ENCODE measurements at places on chromosomes 2 and 18.

DNA sequence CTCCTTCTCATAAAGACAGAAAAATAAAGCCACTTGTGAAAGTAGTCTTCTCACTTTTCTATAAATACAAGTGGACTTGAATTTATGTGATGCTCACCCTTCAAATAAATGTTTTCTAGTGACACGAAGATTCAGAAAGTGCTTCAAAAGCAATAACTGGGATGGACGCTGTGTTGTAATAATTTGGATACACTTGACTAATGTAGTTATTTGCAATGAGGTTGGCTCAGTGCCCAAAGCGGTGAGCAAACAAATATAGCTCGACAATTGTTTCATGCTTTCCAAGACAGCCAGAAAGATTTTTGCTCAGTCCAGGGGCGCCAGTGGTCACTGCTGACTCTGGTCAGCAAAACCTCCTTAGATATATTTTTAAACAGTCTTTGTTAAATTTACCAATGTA is 278.6 kb upstream of the KLHL14 start:
- peak; percentile 25 for DNase-seq

DNA sequence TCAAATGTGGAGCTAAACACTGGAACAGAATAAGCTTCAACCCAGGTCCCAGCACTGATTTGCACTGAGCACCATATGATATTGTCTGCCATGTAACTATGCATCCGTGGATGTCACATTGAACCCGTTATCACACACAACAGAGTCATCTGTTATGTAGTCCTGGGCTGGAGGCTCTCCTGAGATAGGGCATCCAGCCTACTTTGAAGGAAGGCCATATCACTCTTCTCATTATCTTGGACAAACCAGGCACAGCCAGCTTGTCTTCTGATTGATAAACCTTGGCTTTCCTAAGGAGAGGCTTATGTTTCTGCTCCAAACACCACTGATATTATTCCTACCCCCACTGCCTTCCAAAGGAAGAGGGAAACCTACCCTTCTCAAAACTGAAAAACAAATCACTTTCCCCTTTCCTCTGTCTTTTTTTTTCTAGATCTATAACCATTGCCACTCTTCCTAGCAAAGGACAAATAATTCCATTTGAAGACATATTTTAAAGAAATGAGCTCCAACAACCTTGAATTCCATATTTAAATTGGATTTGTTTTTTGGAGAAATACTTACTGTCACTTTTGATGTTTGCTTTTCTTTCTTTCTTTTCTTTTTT is 16.4 kb downstream of the RSAD2 start:
- no peak for DNase-seq

- DNase-seq = no peak
These were observed 33.7 kb upstream of the PDIA6 start for GRCh38 chr2:10846110-10846861.

- DNase-seq = no peak
These were observed 216.0 kb downstream of the ACKR3 start for GRCh38 chr2:236785611-236786057.
